ENCODE measurements at places on chromosomes 13 and 19.
A peak's percentile ranks its signal among the peaks of the same experiment; 100 is the strongest.

GRCh38 chr13:34933349-34933748, 8.7 kb upstream of the NBEA start:
- no peak for DNase-seq

DNA sequence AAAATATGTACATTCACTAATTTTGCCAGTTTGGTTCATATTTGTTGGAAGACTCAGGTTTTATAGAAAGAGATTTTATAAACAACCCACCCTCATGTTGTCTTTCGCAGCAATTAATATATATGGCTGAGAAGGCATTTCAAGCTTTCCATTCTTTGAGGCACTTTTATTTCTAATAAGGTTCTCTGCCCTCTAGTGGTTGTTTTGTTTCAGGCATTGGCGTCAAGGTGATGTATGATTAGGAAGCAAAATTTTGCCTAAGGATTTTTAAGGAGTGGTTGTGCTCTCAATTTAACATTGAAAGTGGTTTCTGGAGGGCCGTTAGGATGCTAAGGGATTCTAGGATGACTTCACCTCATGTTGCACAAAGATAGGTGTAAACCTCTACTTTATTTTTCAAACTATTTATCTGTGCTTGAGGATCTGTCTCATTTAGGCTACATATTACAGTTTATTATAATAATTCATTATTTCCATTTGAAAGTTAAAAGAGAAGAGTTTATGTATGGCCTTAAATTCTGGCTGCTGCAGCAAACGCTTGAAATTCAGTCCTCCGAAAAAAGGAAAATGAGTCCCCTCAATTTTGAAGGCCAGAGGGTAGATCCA, 35.9 kb downstream of the OXGR1 start:
- no peak for DNase-seq

DNA sequence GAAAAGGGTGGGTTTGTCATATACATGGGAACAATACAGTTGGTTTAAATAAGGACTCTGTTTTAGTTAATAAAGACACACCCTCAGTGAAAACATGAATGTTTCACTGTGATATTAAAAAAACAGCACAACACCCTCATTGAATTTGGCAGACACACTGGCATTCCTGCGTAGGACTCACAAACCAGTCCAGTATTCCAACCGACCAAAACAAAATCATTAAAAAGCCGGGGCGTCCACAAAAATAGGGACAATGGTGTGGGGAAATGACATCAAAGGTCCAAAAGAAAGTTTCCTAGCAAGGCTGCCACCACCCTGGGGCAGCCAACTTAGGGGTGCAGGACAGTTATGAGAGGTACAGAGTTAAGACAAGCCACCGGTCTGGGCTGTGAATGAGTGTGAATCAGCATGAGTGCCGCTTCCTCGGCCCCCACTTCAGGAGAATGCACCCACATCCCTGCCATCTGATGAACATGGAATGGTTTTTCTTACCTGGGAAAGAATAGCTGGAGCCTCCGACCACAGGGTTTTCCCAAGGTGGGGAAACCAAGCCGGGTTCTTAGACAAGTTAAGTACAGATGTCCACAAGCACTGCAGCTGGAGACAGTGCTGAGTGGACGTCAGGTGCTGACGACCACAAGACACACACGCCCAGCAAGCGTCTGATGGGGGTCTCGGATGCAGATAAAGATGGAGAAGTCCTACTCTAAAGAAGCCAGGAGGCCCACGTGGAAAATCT, 73.3 kb downstream of the KLF2 start:
- DNase-seq = no peak

DNA sequence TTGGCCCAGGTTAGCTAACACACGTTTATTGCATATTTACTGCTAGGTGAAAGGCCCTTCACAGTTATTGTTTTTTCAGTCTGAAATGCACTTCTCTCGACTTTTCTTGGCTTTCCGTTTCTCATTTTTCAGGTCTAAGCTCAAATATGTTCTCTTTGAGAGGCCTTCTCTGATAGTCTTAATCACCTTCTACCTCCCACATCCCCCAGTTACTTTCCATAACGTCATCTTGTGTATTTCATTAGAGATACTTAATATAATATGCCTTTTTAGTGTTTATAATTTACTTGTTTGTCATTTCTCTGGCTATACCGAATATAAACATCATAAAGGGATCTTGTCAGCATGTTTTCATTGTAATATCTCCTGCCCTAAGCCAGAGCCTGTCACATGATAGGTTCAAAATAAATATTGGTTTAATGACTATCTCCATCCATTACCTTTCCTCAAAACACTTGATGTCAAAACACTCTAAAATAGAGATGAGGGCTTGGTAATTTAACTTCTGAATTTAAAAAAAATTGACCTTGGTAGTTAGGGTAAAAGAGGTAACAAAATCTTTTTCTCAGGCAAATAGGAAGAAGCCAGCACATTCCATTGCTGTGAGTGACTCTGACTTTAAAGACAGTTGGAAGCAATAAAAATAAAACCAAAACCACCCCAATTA, 168.6 kb upstream of the RFC3 start:
- no peak for DNase-seq

- no peak for DNase-seq
These were observed 14.4 kb downstream of the AMER2 start for GRCh38 chr13:25157681-25158080.

DNA sequence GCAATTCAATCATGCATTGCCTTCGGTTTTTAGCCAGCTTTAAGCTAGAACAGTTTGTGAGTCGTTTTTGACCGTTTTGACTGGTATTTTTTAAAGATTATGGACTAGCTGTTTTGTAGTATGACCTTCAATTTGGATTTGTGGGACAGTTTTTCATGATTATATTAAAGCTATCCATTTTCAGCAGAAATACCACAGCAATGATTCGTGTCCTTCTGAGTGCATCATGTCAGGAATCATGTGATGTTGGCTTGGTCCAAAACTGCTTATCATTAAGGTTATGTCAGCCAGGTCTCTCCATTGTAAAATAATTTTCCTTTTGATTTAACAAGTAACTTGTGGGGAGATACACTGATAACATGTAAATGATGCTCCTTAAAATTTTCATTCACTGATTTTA, 229.0 kb downstream of the POSTN start:
- DNase-seq = no peak

DNA sequence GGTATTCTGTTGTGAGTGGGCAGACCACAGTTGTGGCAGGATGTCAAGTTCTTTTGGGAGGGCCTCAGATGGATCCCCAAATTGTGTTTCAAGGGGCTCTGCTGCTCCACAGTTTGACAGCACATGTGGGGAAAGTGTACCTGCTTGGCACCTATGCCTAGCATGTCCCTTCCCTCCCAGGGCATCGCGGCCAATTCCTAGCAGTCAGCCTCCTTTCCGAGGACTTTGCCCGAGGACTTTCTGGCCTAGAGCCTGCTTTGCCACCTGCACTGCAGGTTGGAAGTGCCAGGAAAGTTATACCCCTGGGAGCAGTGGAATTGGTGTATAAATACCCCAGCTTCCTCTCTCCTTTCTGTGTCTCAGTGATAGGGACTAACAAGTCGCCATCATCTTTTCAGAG, 11.9 kb upstream of the GPR12 start:
- DNase-seq = no peak

- peak; percentile 17 for DNase-seq
These were observed 146.9 kb downstream of the KDM4B start for GRCh38 chr19:5115771-5116202.

DNA sequence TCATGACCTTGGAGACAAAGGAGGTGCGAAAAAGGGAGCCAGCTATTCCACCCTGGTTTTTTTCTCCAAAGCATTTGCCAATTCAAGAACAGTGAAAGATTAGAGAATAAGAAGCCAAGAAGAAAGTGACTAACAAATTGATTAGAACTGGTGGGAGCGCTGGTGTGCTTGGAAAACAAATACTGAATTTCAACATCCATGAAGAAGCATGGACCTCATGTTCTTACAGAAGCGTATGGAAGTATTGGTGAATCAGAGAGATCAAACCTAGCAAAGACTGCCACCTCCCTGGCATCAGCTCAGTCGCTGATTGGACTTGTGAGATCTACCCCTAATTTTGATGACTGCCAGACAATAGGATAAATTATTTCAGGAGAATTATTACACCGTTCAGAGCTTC, 195.3 kb downstream of the ITGBL1 start:
- DNase-seq = no peak

GRCh38 chr13:42984026-42984425, 8.0 kb downstream of the EPSTI1 start:
- no peak for DNase-seq

DNA sequence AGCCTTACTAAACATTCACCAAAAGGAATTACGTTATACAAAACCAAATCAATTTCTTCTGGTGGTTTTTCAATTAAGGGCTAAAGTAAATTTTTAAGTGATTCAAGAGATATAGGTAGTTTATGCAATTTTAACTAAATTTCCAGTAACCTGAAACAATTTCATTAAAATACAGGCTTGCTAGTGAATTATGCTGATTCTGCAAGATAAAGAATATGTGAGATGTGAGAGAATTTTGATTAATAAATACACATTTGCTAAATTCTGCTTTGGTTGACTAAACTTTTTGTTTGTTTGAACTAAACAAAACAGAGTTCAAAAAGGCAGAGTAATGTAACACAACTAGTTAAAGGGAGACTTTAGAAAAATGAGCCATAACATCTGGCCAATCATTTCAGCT, 27.1 kb downstream of the FGF14 start:
- DNase-seq = no peak

- no peak for DNase-seq
These were observed 179.6 kb upstream of the HTR2A start for GRCh38 chr13:47076500-47076899.

- no peak for DNase-seq
These were observed 1.3 kb downstream of the PGLYRP1 start for GRCh38 chr19:46021531-46022041.

DNA sequence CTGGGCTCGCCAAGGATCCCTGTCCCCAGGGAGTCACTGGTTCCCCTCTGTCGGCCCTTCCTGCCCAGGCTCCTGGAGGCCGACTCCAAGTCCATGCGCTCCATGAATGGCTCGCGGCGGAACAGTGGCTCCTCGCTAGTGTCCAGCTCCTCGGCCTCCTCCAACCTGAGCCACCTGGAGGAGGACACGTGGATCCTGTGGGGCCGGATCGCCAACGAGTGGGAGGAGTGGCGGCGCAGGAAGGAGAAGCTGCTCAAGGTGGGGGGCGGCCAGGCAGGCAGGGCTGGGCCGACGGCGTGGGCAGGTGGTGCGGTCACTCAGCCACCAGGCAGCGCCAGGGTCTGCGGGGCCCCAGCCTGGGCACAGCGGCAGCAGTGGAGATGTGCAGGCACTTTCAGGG, 17.6 kb downstream of the EVI5L start:
- DNase-seq = no peak

DNA sequence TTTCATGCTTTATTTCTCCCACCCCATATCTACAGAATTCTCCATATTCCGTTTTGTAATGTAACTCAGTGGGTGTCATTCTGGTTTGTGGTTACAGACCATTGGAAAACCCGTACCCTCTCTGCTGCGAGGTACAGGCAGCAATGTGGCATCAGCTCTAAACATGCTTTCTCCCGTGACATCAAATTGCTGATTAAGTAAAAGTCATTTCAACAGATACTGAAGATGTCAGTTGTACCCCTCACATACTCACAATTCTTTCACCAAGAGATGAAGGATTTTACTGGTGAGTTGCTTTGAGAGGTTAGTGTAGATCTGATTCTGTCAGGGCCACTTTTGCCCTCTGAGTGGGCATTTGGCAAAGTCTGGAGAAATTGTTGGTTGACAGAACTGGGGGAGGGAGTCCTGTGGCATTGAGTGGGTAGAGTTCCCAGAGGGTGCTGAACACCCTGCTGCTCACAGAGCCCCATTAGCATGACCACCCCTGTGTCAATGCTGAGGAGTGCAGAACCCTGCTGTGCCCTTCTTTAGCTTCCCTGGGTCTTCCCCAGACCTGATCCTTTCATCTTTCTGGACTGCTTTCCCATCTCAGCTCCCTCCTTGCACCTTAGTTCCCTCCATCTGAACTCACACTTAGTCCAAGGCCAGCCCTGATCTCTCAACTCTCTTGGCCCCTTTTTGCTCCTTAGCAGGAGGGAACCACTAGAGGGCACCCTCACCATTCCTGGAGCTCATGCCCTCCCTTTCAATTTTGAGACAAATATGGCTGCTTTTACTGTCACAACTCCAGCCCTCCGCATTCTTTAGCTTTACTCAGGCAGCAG, 39.9 kb upstream of the CEACAM8 start:
- no peak for DNase-seq

- DNase-seq = peak; percentile 43
These were observed 5.4 kb downstream of the UPF3A start for GRCh38 chr13:114286808-114287207.

- DNase-seq = no peak
These were observed 31.0 kb downstream of the PAK4 start for GRCh38 chr19:39156326-39157230.

GRCh38 chr13:60869225-60869624, 472.2 kb downstream of the TDRD3 start:
- DNase-seq = no peak

DNA sequence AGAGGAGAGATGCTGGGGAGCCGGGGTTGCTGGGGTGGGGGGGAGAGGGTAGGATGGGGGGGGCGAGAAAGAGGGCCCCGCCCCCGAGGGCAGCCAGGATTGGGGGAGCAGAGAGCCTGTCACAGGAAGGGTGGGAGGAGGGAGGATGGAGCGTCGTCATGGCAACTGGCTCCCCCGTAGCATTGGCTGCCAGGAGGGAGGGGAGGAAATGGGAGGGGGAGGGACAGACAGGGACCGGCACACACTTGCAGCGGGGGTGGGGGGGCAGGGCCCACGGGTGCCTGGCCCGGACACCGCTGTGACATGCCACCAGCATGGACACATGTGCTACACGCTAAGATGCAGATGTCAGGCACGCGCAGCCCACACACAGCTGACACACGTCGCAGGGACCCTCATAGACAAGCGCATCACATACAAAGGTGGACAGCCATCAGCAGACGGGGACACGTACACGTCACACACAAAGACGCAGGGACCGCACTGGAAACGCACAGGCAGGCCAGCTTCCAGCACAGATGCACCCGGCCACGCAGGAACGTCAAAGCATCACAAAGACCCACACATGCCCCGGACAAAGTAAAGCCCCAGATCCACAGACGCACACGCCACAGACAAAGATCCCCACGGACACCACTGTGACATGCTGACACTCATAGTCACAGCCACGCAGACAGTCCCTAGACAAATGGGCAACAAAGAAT, at the start of gene LMTK3:
LMTK3 (minus strand) TSS at position 36 of the 704 bp plus-strand sequence. CDS start 259 bp downstream, outside the sequence.
- no peak for DNase-seq

All from non-pigmented ciliary epithelial cell (primary cell).